ENCODE measurements at places on chromosomes 12 and 14.
A peak's percentile ranks its signal among the peaks of the same experiment; 100 is the strongest.

DNA sequence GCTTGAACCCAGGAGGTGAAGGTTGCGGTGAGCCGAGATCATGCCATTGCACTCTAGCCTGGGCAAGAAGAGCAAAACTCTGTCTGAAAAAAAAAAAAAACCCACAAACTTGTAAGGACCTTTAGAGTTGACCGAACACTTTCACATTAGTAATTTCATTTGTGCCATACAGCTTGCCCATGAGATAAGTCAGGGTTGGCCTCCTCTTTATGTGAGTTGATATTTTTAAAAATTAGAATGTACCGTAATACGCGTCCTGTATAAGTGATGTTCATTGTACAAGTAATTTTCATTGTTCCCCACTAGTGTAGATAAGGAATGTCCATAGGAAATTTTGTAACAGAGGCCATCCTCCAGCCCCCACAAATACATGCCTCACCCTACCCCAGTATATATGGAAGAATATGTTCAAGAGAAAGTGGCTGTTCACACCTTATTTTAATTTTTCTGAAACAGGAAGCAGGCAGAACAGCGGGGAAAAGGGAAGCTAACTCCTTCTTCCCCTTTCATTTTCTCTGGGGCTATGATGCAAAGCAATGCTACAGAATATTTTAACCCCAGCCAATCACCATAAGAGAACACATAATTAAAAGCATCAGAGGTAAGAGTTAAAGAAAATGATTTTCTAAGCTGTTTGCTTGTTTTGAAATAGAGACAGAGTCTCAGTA lies 31.9 kb upstream of the HIF1A start:
- DNase-seq: no peak

DNA sequence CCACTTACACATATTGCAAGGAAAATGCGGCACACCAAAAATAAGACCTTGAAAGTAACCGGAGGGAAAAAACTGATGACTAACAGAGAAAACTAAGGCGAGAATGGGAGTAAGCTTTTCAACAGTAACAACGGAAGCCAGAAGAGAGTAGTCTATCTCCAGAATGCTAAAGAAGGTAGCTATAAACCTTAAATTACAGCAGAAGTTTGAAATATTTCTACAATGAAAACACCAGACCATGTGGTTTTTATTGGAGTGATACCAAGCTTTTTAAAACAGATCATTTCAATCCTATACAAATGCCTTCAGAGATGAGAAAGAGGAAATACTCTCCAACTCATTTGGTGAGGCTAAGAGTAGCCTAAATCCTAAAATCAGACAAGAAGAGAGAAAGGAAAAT lies 209.5 kb downstream of the ANO6 start:
- no peak for DNase-seq

- DNase-seq: no peak
These were observed 55.1 kb downstream of the IFT81 start for GRCh38 chr12:110179291-110179690.

DNA sequence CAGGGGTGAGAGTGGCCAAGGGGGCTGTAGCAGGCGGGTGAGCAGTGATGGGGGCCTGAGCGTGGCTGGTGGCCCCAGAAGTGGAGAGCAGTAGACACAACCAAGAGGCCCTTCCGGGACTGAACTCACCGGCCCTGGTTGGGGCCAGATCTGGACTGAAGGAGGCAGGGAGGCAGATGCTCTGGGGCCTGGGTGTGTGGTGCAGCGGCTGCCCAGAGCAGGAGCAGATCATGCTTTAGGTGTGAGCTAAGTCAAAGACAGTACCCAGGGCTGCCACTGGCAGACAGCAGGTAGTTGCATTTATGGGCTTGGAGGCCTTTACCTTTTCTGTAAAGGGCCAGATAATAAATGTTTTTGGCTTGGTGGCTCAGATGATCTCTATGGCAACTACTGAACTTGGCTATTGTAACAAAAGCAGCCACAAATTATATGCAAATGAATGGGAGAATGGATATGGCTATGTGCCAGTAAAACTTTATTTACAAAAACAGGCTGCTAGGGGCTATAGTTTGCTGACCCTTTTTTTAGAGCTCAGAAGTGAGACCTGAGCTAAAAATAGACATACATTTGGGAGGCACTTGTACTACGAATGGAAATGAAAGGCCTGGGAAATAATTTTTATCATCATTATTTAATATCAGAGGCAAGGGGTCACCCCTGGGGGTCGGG lies 25.6 kb downstream of the SETD1B start:
- no peak for DNase-seq

- no peak for DNase-seq
These were observed 2.6 kb downstream of the PLA2G1B start for GRCh38 chr12:120324841-120325417.

DNA sequence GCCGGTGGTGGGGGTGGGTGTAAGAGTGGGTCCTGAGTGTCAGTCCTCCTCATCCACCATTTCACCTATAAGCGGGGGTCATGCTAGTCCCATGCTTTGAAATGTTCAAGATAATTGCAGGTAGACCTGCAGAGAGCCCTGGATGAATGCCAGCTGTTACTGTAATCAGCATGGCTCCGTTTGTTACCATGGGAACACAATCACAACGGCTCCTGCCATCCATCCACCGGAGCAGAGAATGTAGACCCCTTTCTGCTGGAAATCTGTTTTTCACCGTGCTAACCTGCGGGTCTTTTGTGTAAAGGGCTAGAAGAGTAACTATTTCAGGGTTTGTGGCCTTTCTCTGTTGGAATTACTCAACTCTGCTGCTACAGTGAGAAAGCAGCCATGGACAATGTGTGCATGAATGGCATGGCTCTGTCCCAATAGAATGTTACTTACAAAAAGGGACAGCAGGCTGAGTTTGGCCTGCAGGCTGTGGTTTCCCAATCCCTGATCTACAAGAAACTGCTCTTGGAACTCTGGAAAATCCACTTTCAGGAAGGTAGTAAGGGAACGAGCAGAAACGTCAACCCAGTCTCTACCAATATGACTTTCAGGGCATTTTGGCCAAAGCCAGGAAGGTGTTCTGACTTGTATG lies 36.1 kb downstream of the KCTD10 start:
- DNase-seq: peak; percentile 55

- no peak for DNase-seq
These were observed 187.5 kb downstream of the ATXN7L3B start for GRCh38 chr12:74725154-74725553.
